ENCODE measurements at places on chromosomes 7 and 10. TPM values are rescaled to one million over a fixed set of nuclear protein-coding genes. Genes with fewer than 3 reads are reported as not detected.
A peak's percentile ranks its signal among the peaks of the same experiment; 100 is the strongest.

Gene RNF32
- total RNA-seq = 0.75 TPM

Gene SLC16A9
- not detected for total RNA-seq

Gene FAM24B
- total RNA-seq = not detected

Gene ZDHHC4
- 27.9 TPM for total RNA-seq

Gene AKR1C4
- 471 TPM for total RNA-seq

Gene IQUB
- 0.13 TPM for total RNA-seq

Gene MMRN2
- 11.8 TPM for total RNA-seq

DNA sequence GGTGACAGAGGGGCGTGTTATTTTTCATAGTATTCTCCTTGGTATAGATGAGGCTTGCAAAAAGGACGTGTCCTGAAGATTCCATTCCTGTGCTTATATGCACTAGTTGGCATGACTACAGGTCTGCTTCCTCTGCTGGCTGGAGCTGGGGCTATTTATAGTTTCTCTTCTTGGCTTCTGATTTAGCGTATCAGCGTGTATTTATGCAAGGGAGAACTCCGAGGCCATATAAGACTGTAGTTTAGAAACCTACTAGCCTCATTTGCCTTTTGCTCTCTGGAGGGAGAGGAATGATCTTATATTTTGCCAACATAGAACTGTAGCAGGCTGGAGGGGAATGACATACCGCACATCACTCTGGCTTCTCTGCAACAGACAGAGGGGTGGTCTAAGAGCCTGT lies 39.7 kb downstream of the CACNB2 start:
- no peaks in the 10 kb centered on the region for H3K27me3 ChIP-seq
- no peak for DNase-seq
- no peaks in the 10 kb centered on the region for H3K36me3 ChIP-seq
- no peak overlapping the region for H3K4me3 ChIP-seq

- peak overlapping the region; percentile 16 for H3K27ac ChIP-seq
- no peaks in the 10 kb centered on the region for H3K27me3 ChIP-seq
- H3K4me3 ChIP-seq = no peak overlapping the region
- no peaks in the 10 kb centered on the region for H3K4me1 ChIP-seq
- no peak for DNase-seq
- no peaks in the 10 kb centered on the region for H3K36me3 ChIP-seq
Measured at GRCh38 chr10:71308985-71309384, 10.1 kb upstream of the SLC29A3 start.

- no peak overlapping the region for H3K4me3 ChIP-seq
- H3K36me3 ChIP-seq = no peaks in the 10 kb centered on the region
- no peak for DNase-seq
- no peaks in the 10 kb centered on the region for H3K4me1 ChIP-seq
- H3K27me3 ChIP-seq = no peaks in the 10 kb centered on the region
Measured at GRCh38 chr10:26781797-26782196, 79.0 kb downstream of the ABI1 start.

GRCh38 chr7:71361451-71362032 lies 229.6 kb downstream of the GALNT17 start:
- no peak overlapping the region for H3K4me3 ChIP-seq
- no peaks in the 10 kb centered on the region for H3K4me1 ChIP-seq
- DNase-seq = no peak
- H3K36me3 ChIP-seq = no peaks in the 10 kb centered on the region
- no peaks in the 10 kb centered on the region for H3K27me3 ChIP-seq

- no peaks in the 10 kb centered on the region for H3K27me3 ChIP-seq
- no peaks in the 10 kb centered on the region for H3K4me1 ChIP-seq
- H3K4me3 ChIP-seq = no peak overlapping the region
- no peak overlapping the region for H3K27ac ChIP-seq
Measured at GRCh38 chr10:89663144-89663543, 18.1 kb upstream of the PANK1 start.

DNA sequence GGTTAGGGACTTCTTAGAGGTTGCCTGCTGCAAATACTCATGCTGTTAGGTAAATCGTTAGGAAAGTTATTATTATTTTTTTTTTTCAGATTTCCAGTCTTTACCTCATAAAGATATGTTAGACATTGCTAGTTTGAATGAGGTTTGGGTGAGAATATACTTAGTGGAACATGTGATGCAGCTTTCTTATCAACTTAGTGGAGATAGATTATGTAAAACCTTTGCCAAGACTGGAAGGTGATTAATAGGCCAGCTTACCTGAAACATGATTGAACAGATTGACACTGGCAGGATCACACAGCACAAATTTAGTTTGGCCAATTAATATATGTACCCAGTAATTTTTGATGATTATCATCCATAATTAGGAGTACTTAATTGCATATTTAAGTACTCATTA lies 32.3 kb downstream of the ADD3 start:
- no peaks in the 10 kb centered on the region for H3K36me3 ChIP-seq
- no peak overlapping the region for H3K27ac ChIP-seq
- H3K4me1 ChIP-seq = no peaks in the 10 kb centered on the region
- no peak for DNase-seq
- H3K4me3 ChIP-seq = no peak overlapping the region

- H3K27me3 ChIP-seq = no peaks in the 10 kb centered on the region
- no peaks in the 10 kb centered on the region for H3K36me3 ChIP-seq
- DNase-seq = no peak
- no peak overlapping the region for H3K4me3 ChIP-seq
- H3K27ac ChIP-seq = peak overlapping the region; percentile 0
Measured at GRCh38 chr7:8022628-8023027, 54.0 kb downstream of the GLCCI1 start.

- H3K4me1 ChIP-seq = no peaks in the 10 kb centered on the region
- H3K27ac ChIP-seq = no peak overlapping the region
- H3K4me3 ChIP-seq = no peak overlapping the region
- no peaks in the 10 kb centered on the region for H3K27me3 ChIP-seq
- no peak for DNase-seq
- no peaks in the 10 kb centered on the region for H3K36me3 ChIP-seq
Measured at GRCh38 chr7:141202535-141202934, 128.7 kb downstream of the TMEM178B start.

DNA sequence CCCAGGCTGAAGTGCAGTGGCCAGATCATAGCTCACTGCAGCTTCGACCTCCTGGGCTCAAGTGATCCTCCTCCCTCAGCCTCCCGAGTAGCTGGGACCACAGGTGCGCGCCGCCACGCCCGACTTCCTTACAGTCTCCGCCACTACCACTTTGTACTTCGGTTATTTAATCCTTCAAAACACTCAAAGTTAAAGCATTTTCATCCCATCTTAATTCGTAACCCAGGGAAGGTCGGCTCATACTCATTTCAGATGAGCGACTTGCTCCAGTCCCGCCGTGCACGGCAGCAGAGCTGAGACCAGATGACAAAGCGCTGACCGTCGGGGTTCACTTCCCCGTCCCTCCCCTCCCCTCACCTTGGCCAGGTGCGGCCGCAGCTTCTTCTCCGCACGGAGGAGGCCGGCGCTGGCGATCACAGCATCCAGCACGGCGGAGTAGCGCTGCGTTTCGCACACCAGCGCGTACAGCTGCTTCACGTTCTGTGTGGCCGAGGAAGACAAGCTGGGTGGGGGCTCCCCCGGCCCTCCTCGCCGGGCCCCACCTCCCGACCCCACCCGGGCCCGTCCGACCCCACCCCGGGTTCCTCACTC lies 457 bp downstream of the NSUN5 start:
- no peak overlapping the region for H3K27ac ChIP-seq
- peaks cover 5% of the 10 kb centered on the region for H3K4me1 ChIP-seq
- no peak for DNase-seq
- no peaks in the 10 kb centered on the region for H3K36me3 ChIP-seq
- peak overlapping the region; percentile 72 for H3K4me3 ChIP-seq
- no peaks in the 10 kb centered on the region for H3K27me3 ChIP-seq

- H3K4me3 ChIP-seq = no peak overlapping the region
- no peaks in the 10 kb centered on the region for H3K4me1 ChIP-seq
- DNase-seq = no peak
- no peak overlapping the region for H3K27ac ChIP-seq
Measured at GRCh38 chr7:133126422-133126821, 44.5 kb upstream of the CHCHD3 start.

- H3K36me3 ChIP-seq = no peaks in the 10 kb centered on the region
- H3K4me3 ChIP-seq = no peak overlapping the region
- no peak overlapping the region for H3K27ac ChIP-seq
- no peaks in the 10 kb centered on the region for H3K4me1 ChIP-seq
Measured at GRCh38 chr10:24866604-24867583, 85.5 kb downstream of the PRTFDC1 start.

DNA sequence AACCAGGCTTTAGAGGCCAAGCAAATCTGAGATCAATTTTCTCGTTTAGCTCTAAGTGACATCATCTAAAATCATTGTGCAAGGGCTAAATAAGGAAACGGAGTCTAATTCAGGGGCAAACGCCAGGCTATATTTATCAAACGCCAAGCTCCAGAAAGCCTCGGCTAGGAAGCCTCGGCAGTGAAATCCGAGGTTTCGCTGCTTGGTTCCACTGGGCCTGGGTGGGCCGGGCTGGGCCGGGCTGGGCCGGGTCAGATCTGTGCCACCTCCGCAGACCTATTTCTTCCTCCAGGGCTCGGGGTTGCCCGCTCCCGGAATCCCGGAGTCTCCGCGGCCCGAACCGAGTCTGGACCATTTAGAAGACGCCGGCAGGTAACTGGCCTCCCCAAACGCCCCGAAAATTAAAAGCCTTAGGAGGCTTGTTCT lies 459 bp upstream of the FEZF1 start:
- no peak for DNase-seq
- H3K4me3 ChIP-seq = peak overlapping the region; percentile 22
- no peak overlapping the region for H3K27ac ChIP-seq
- H3K36me3 ChIP-seq = no peaks in the 10 kb centered on the region
- peaks cover 23% of the 10 kb centered on the region for H3K27me3 ChIP-seq
- no peaks in the 10 kb centered on the region for H3K4me1 ChIP-seq
